ENCODE measurements at places on chromosomes 3 and 15. TPM values are rescaled to one million over a fixed set of nuclear protein-coding genes. Genes with fewer than 3 reads are reported as not detected.

DNA sequence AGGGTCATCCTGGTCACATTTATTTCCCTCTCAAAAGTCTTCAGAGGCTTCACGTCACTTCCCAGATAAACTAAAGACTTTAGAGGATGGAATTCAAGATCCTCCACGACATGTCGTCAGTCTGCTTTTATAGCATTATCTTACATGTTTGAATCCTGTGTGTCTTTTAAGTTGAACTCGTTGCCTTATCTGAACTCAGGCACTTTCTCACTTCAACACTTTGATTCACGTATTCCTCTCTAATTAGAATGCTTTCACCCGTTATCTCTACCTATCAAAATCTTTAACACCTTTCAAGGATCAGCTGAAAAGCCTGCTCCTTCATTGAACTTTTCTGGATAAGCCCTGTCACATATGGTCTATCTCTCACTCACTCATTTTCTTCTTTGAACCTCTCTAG is 97.1 kb downstream of the MAP2K5 start:
- H3K4me3 ChIP-seq = no peak overlapping the region
- no peaks in the 10 kb centered on the region for H3K27me3 ChIP-seq
- H3K36me3 ChIP-seq = peaks cover 11% of the 10 kb centered on the region
- H3K4me1 ChIP-seq = no peaks in the 10 kb centered on the region
- H3K27ac ChIP-seq = no peak overlapping the region
- no peak for DNase-seq

DNA sequence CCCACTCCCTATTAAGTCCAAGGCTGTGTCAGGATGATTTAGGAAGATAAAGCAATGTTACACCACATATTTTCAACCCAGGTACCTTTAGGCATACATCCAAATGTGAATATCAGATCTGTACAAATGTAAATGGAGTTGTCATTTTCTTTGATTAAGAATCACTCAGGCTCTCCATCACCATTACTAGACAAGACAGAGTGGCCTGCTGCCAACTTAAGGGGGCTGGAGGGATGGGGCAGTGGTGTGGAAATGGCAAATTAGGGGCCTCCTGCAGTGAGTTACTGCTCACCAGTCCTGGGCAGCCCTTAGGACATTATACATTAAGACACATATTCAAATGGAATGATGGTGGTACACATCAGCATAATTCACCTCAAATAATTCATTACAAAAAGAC is 211.0 kb downstream of the TNIK start:
- DNase-seq = no peak
- peaks cover 56% of the 10 kb centered on the region for H3K4me1 ChIP-seq
- H3K27ac ChIP-seq = no peak overlapping the region
- H3K4me3 ChIP-seq = no peak overlapping the region

GRCh38 chr3:13281507-13282357 is 138.4 kb downstream of the NUP210 start:
- H3K36me3 ChIP-seq = no peaks in the 10 kb centered on the region
- no peak overlapping the region for H3K27ac ChIP-seq
- peaks cover 15% of the 10 kb centered on the region for H3K4me1 ChIP-seq
- H3K4me3 ChIP-seq = no peak overlapping the region
- DNase-seq = no peak
- peaks cover 45% of the 10 kb centered on the region for H3K27me3 ChIP-seq

DNA sequence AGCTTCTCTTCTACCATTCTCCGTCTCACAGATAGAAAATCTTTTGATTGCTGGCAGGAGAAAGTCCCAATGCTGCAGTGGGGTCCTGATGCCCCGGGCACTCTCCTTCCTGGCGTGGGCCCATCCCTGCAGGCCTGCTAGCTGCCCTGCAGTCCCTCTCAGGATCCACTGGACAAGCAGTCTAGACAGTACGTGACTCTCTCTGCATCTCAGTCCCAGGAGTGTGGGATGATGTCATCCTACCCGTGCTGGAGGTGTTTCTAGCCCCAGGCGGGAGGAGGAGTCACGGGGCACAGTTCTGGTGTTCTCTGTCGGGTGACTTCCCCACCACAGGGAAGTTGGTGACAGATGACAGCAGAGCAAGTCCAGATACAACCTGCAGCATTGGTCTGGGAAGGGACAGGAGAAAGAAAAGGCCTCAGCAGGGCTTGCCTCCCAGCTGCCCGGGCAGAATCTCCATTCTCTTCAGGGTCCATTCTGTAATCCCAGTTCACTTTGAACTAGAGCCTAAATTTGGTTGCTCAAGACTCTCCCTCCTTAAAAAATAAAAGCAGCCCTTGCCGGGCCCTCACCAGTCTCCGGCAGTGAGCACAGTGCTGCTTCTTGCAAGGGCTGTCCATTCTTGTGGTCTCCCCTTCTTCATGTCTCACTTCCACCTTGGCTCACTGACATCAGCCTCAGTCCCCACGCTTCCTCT is 30.6 kb downstream of the SLC28A1 start:
- peaks cover 5% of the 10 kb centered on the region for H3K27me3 ChIP-seq
- no peaks in the 10 kb centered on the region for H3K36me3 ChIP-seq
- no peak overlapping the region for H3K27ac ChIP-seq
- peak; percentile 47 for DNase-seq

GRCh38 chr3:61861410-61861809 is 300.0 kb downstream of the PTPRG start:
- H3K4me3 ChIP-seq = no peak overlapping the region
- H3K27me3 ChIP-seq = no peaks in the 10 kb centered on the region
- DNase-seq = no peak
- H3K36me3 ChIP-seq = no peaks in the 10 kb centered on the region
- H3K27ac ChIP-seq = no peak overlapping the region

GRCh38 chr3:197311591-197311990 is 13.2 kb upstream of the DLG1 start:
- H3K36me3 ChIP-seq = no peaks in the 10 kb centered on the region
- DNase-seq = no peak
- H3K4me1 ChIP-seq = no peaks in the 10 kb centered on the region
- no peak overlapping the region for H3K4me3 ChIP-seq
- no peaks in the 10 kb centered on the region for H3K27me3 ChIP-seq

Gene SNX4
- total RNA-seq = 24.6 TPM

DNA sequence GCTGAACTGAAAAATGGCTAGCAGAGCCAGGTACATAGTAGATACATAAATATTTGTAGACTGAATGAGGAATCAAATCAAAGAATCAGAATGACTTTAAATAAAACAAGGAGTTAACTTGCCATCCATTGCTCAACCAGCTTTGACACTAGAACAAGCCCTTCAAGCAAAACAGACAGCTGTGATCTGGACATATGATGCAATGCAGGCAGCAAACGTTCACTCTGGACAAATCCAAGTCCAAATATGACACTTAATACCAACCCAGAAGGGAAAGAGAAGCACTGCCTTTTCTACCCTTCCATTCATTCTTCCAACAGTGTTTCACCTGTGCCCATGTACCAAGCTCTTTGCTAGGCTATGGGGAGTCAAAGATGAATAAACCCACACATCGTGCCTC is 4.5 kb downstream of the THRB start:
- H3K27me3 ChIP-seq = peaks cover 26% of the 10 kb centered on the region
- DNase-seq = no peak
- H3K4me1 ChIP-seq = no peaks in the 10 kb centered on the region
- no peak overlapping the region for H3K4me3 ChIP-seq
- no peak overlapping the region for H3K27ac ChIP-seq
- no peaks in the 10 kb centered on the region for H3K36me3 ChIP-seq

DNA sequence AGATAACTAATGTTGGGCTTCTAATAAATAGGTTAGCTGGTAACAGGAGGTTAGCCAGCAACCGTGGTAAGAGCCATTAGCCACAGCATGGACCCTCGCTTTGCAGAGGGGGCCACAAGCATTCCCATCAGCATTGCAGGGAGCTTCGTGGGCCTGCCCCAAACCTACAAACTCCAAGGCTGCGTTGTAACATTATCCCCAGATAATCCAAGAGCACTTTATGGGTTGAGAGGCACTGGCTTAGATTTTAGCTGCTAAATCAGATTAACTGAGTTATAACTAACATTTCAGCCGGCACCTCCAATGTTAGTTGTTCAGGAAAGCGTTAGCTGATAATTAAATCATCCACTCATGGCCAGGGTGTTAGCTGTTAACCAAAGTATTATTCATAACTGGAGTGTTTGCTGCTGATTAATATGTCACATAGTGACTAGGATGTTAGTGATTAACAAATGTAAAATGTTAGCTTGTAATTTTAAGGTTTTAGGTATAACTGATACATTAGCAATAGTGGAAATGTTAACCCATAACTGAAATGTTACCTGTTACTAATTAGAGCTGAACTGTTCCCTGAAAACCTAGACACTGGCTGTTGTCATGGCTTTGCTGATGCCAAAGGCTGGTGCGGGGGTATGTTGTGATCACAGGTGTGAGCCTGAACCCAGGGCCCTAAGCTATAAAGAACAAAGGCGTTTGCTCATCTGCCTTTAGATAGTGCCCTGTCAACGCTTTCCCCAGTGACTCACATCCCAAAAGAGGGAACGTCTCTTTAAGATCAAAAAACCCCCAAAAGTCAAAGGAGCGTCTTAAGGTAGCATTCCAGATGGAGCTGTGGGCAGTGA is 56.2 kb downstream of the SLC6A6 start:
- H3K36me3 ChIP-seq = peaks cover 65% of the 10 kb centered on the region
- DNase-seq = no peak
- H3K27ac ChIP-seq = peak overlapping the region; percentile 4
- H3K4me1 ChIP-seq = no peaks in the 10 kb centered on the region
- H3K27me3 ChIP-seq = no peaks in the 10 kb centered on the region

DNA sequence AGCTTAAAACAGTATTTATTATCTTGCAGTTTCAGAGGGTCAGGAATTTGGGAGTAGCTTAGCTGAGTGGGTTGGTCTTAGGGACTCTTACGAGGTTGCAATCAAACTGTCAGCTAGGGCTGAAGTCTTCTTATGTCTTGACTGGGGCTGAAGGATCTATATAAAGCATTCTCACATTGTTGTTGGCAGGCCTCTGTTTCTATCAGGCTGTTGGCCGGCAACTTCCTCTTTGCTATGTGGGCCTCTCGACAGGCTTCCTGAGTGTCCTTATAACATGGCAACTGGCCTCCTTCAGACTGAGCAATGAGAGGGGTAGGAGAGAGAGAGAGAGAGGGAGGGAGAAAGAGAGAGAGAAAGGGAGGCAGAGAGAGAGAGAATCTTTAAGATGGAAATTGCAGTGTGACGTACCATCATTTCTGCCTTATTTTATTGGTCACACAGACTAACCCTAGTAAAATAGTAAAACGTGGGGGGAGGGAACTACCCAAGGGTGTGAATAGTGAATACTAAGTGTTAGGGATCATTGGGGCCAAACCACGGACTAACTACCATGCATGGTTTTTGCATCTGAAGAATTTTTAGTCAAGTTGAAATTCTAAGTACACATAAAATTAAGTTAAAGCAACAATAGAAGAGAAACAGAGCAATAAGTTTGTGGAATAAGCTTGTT is 16.1 kb downstream of the FGF7 start:
- H3K4me1 ChIP-seq = no peaks in the 10 kb centered on the region
- no peak for DNase-seq
- no peaks in the 10 kb centered on the region for H3K36me3 ChIP-seq

Gene TRIM71
- total RNA-seq = not detected

GRCh38 chr3:20225769-20226168 is 39.8 kb upstream of the SGO1 start:
- H3K4me1 ChIP-seq = no peaks in the 10 kb centered on the region
- no peaks in the 10 kb centered on the region for H3K36me3 ChIP-seq
- H3K27ac ChIP-seq = no peak overlapping the region
- no peak for DNase-seq

GRCh38 chr3:112333002-112333380 is at the start of gene CD200:
CD200 (plus strand) TSS chr3:112333156; CDS start chr3:112333213, 57 bp downstream.
- H3K27ac ChIP-seq = peak within 1 kb of the TSS; percentile 40
- H3K36me3 ChIP-seq = no peaks in the 10 kb centered on the region
- H3K4me1 ChIP-seq = peaks cover 13% of the 10 kb centered on the region
- no peaks in the 10 kb centered on the region for H3K27me3 ChIP-seq
- H3K4me3 ChIP-seq = peak within 1 kb of the TSS; percentile 78

DNA sequence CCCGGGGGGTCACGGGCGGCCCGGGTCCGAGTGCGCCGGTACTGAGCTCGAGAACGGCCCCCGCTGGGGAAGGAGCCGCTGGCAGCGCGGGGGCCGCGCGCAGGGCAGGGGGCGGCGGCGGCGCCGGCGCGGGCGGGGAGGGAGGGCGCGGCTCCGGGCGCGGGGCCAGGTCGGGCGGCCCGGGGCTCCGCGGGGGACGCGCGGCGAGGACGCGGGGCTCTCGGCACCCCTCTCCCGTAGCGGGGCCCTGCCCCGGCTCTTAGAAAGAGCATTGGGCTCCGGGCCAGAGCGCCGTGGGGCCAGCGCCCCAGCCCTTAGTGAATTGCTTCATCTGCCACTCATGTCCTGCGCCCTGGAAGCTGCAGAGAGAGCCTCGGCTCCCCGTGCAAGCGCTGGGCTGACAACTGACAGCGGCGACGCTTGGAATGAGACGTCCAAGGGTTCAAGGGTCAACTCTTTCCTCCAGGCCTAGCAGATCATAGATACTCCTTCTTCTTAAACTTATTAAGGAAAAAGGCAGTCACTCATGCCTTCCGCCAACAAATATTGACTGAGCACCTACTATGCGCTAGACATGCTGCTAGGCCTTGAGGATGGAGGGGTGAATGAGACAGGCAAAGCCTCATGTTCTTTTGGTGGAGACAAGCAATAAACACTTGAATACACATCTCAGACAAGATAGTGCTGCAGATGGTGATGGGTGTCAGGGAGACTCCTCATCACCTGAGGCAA is 140.8 kb downstream of the SMAD6 start:
- peaks cover 15% of the 10 kb centered on the region for H3K4me1 ChIP-seq
- peak overlapping the region; percentile 20 for H3K4me3 ChIP-seq
- no peaks in the 10 kb centered on the region for H3K36me3 ChIP-seq

Gene CCDC80
- not detected for total RNA-seq

GRCh38 chr3:53191836-53192480 is 30.9 kb downstream of the PRKCD start:
- H3K4me3 ChIP-seq = no peak overlapping the region
- no peak for DNase-seq
- no peak overlapping the region for H3K27ac ChIP-seq
- no peaks in the 10 kb centered on the region for H3K27me3 ChIP-seq

Gene TRIM59
- 16.2 TPM for total RNA-seq

DNA sequence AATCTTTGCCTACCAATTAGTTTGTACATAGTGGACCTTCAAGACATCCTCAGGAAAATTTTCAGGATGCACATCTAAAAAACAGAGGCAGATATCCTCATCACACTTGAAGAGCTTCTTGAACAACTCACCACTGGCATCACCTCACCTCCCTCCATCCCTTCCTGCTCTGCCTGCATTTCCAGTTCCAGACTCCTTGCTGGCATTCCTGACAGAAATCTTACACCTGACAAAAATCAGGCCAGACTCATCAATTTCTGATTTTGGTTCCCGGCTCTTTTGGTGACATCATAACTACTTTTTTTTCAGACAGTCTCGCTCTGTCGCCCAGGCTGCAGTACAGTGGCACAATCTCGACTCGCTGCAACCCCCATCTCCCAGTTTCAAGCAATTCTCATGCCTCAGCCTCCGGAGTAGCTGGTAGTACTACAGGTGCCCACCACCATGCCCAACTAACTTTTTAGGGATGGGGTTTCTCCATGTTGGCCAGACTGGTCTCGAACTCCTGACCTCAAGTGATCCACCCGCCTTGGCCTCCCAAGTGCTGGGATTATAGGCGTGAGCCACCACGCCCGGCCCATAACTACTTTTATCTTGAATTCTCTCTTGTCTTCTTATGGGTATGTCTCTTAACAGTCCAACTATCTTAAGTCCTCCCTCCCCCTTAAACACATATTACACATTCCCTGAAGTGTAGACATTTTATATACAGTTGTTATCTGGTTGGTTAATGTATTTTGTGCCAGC is 216.6 kb upstream of the IL12A start:
- DNase-seq = no peak
- H3K36me3 ChIP-seq = no peaks in the 10 kb centered on the region
- H3K4me1 ChIP-seq = no peaks in the 10 kb centered on the region

Gene MME
- 0.69 TPM for total RNA-seq

Data from CD4-positive, alpha-beta T cell (primary cell).